Stimulated activated CD8-positive, alpha-beta memory T cell treated with anti-CD3 and anti-CD28 coated beads, Interleukin-7, amount 100 ng/mL, for 1 hour (primary cell): ENCODE measurements at places on chromosomes 2 and 18.

DNA sequence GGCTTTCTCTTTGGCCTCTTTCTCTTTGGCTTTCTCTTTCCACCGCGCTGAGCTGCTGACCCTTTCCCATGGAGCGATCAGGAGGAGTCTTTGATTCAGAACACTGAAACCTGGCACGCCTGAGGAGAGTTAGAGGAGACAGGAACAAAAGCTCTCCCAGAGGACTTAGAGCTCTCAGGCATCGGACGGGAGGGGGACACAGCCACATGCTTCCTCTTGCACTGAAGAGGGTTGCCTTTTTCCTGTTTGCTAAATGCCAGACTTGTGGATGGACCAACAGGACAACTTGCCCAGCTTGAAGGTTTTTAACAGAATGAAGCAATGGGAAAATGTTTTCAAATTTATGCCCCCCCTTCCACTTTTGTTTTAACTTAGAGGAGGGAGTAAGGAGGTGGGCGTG is 3.6 kb upstream of the PTPN18 start:
- DNase-seq, result no peak

- DNase-seq, result no peak
Observed at GRCh38 chr2:215362562-215362904, 50.7 kb downstream of the ATIC start.

GRCh38 chr2:110727923-110728322 is 4.5 kb upstream of the ACOXL start:
- no peak for DNase-seq

GRCh38 chr2:10814142-10814541 is 1.6 kb upstream of the PDIA6 start:
- DNase-seq, result no peak

DNA sequence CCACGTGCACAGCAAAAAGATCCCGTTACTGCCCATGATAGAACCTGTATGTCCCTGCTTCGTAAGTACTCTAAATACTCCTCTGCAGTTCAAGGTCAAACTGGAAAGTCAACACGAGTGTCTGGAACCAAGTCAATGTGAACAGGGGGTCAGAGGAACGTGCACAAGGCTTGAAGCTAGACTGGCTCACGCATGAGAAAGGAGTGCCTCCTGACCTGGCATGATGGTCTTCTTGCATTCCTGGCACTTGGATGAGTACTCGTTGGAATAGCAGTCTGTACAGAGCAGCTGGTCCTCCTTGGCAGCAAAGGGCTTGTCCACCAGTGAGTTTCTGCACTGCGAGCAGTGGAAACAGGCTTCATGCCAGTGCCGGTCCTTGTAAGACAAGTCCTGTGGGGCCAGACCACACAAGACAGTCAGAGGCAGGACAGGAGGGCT is 25.5 kb downstream of the FHL2 start:
- DNase-seq, result no peak

GRCh38 chr2:32652555-32653209 is 24.8 kb downstream of the TTC27 start:
- no peak for DNase-seq

- DNase-seq, result peak; percentile 39
Observed at GRCh38 chr2:192162392-192163042, 32.2 kb downstream of the TMEFF2 start.

- no peak for DNase-seq
Observed at GRCh38 chr2:25543-25942, 20.8 kb downstream of the FAM110C start.

GRCh38 chr2:60412620-60413019 is 140.8 kb downstream of the BCL11A start:
- DNase-seq, result no peak

DNA sequence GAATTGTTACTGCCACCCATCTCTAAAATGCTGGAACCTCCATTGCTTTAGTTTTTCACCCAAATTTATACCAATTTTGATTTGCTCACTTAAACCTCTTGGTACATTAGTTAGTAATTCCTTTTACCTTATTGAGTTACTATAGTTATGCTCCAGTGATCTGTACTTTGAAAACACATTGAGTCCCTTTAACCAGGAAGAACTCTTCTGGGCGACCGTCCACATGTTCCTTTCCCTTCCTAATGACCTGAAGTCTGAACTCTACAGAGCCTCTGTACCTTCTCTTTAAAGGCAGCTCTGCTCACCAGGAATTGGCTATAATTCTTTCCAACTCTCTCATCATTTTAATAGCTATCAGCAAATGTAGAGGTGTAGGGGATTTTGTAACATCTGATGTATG is 290.0 kb downstream of the NEDD4L start:
- DNase-seq, result no peak

- no peak for DNase-seq
Observed at GRCh38 chr2:237253046-237253702, 160.8 kb downstream of the COL6A3 start.

- DNase-seq, result no peak
Observed at GRCh38 chr18:38551881-38552280, 986.3 kb upstream of the CELF4 start.

DNA sequence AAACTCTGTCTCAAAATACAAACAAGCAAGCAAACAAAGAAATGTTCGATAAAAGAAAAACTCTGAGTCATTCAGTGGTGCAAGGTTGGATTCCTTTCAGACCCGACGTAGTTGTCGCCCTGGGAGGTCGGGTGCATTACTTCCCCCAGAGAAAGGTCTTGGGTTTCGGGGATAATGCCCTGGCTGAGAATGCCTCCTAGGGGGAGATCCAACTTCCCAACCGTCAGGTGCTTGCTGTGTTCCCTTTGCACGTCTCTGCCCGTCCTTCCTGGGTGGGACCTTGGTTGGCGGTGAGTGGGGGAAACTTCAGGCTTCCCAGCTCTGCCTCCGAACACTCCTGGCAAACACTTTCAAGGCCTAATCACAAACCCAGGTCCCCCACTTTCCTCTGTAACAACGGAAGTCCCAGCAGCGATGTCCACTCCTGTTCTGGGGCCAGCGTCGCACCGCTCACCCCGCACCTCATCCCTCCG is 609 bp downstream of the TPGS2 start:
- DNase-seq, result no peak

DNA sequence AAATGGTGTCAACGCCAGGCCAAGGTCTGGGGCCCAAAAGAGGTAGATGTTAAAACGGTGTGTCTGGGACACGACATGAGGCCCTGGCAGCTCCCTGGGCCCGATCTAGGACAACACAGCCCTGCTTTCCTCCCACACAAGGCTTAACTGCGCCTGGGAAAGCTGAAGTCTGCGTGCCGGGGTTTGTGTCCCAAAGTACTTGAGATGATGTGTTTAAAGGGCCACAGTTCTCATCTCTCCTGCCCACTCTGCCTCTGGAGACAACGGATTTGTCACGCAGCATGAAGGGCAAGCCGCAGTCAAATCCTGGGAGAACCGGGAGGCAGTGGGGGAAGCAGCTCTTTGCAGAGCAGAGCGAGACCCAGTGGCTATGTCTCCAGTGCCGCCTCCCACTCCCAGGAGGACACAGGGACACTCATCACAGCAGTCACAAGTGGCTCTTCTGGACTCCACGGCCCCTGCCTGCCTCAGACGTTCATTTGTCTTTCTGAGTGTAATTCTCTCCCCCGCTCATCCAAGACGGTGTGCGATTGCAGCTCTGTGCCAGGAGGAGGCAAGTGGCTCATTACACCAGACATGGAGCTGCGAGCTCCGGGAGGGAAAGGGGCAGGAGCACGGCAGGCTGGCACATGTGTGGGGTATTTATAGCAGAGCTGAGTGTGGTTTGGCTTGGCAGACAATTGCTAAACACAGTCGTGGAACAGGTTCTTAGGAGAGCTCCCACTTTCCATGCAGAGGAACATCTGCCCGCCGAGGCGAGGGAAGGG is 57.7 kb upstream of the SEMA4C start:
- no peak for DNase-seq

DNA sequence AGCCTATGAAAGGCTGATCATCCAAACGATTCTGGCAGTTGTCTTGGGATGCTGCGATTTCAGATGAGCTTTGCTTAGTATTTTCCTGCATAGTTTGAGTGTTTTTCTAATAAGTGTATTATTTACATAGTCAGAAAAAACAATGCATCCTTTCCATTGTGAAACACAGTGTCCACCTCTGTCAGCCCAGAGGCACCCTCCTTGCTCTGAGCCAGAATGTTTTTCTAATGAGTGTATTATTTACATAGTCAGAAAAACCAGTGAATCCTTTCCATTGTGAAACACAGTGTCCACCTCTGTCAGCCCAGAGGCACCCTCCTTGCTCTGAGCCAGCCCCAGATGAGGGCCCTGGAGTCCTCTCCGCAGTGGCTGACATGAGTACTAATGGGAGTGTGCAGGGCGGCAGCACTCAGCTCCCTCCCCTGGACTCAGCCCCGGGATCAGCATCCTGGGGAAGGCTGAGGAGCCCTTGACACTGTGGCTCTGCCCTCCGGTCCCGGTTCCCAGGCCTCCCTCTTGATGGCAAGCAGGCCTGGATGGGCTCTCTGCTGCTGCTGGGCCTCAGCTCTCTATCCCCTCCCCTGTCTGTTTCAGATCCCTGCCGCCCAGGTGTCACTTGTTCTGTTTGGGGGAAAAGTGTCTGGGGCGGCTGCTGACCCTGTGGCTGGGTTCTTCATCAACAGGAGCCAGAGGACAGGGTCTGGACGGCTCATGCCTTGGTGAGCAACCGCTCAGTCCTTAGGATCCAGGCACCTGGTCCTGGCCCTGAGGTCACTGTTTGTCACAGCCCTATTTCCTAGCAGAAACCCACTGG is 5.9 kb downstream of the MFSD2B start:
- DNase-seq, result no peak

DNA sequence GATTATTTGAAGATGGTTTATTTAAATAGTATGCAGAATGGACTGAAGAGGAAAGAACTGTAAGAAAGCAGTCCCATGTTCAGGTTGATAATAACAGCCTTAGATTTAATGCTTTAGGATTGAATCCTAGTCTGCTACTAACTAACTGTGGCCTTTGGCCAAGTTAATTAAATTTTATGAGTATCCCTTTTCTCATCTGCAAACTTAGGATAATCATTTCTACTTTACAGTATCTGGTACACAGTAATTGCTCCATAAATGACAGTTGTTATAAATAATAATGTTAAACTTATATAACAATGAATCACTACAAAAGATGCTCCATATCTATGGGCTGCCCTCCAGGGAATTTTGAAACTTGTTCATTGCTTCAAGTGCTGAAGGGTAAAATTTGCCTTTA is 41.0 kb downstream of the FAP start:
- no peak for DNase-seq
